ENCODE measurements at places on chromosomes 3 and 15.

GRCh38 chr3:27423463-27423862 lies 54.3 kb upstream of the NEK10 start:
- no peak for DNase-seq

DNA sequence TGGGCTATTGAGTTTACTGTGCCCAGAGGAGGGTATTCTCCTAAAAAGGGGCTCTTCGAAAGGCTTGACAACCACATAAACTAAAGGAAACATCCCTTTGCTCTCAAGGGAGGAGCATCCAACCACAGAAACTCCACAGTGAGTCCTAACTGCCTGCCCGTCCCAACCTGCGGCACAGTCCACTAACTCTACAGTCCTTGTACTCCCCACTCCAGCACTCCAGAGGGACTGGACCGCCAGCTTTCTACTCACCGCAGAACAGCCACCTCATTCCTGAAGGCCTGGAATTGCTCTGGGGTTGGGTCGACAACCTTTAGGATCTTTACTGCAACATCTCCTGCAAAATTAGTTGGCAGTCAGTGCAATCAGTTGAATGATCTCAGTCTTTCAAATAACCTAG lies 34.6 kb downstream of the MKRN2 start:
- DNase-seq, result no peak

- DNase-seq, result no peak
Measured at GRCh38 chr3:167289435-167289834, 90.7 kb downstream of the ZBBX start.

- DNase-seq, result no peak
Measured at GRCh38 chr15:64232400-64232799, 69.6 kb upstream of the PPIB start.

DNA sequence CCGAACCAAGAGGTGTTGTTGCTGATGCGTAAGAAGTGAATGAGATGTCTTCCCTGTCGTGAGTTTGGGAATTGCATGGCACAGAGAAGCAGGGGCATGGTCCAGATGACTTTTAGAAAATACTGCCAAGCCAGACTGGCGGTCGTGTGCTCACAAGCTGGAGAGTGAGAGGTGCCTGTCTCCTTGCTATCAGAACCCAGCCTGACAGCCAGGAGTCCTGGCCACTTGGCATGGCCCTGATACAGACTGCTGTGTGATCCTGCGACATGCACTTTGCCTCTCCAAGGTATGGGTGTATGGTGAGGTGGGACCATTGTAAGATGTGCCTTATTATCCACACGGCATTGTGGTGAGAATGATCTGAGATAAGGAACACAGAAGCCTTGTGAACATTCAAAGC lies 93.0 kb downstream of the SMAD3 start:
- DNase-seq, result no peak

DNA sequence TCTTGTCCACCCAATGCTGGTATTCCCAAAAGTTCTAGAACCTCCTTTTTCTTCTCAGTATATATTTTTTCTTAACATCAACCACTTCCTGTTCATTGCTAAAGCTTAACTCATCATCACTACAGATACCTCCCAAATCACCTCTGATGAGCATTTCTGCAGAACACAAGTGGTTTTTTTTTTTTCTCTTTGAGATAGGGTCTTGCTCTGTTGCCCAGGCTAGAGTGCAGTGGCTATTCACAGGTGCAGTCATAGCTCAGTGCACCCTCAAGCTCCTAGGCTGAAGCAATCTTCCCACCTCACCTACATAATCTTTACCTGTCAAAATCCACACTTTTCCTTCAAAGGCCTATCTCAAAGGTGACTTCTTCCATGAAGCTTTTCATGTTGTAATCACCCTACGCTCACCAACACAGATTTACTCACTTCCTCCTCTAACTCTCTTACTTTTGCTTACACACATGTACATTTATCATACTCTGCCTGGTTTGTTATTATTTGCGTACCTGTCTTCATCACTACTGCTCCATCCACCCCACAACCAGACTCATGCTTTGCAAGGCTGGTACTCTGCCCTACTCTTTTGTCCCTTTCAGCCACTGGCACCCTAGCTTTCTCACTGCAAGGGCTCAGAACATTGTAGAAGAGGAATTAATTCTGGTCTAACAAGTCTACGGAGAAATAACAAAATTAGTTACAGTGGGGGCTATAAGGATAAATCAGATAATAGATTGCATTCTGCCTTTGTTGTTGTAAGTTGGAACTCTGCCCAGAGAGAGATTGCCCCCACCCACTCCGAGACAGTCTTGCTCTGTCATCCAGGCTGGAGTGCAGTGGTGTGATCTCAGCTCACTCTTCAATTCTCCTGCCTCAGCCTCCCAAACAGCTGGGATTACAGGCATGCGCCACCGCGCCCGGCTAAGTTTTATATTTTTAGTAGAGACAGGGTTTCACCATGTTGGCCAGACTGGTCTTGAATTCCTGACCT lies 27.5 kb downstream of the HERC1 start:
- no peak for DNase-seq

GRCh38 chr3:101042996-101043686 lies 49.9 kb upstream of the ABI3BP start:
- DNase-seq, result no peak

GRCh38 chr15:59401824-59402569 lies 29.3 kb upstream of the MYO1E start:
- no peak for DNase-seq

DNA sequence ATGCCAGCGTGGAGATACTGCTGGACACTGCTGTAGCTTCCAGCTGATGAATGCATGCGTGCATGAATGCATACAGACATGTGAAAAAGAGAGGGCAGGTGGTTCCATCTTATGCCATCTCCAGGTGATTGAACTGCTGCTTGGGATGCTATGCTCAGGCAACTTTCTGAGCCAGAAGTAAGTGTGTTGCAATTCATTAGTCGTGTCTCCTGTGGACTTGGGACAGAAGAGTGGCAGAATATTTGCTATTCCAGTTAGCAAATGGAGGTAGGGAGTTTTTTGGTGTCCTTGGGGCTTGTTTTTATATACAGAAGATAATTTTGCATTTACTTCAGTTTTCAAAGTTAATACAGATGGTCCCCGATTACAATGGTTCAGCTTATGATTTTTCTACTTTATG lies 33.3 kb downstream of the ANKDD1A start:
- DNase-seq, result no peak

- DNase-seq, result no peak
Measured at GRCh38 chr15:60379525-60380274, 18.1 kb downstream of the ANXA2 start.

- no peak for DNase-seq
Measured at GRCh38 chr15:48800811-48801455, 9.9 kb downstream of the CEP152 start.

GRCh38 chr3:134644731-134645514 lies 5.9 kb downstream of the KY start:
- DNase-seq, result no peak

DNA sequence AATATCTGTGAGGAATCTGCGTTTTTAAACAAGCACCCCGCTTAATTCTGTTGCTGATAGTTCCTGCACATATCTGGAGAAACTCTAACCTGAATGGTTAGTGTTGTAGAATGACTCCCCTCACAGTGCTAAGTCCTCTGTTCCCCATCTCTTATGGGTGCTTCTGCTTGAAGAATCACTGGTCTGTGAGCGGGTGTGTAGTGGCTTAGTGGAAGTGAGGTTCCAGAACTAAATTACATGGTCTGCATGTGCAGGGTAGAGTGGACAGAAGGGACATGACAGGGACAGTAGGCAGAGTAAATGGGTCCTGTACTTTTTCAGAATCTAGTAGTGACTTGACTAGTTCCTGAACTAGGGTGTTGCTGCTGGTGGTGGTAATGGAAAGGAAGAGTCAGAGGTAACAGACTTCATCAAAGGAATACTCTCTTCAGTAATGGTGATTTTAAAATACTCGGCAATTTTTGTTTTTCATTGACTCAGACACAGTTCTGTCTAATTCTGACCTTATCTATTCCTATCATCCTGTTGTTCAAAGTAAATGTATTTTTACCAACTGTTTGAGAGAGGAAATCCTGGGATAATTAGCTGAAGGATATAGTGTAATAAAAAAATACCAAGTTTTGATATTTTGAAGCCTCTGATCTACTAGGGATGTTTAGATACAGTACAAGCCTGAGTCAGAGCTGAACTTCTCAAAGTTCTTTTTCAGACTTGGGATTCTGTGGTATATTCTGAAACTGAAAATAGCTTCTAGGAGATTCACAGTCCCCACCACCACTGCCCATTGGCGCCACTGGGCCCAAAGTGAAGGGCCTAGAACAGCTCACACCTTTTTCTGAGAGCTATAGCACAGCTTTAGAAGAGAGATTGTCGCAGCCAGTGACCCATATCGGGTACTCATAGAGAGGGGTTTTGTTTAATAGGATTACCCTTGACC lies 55.5 kb downstream of the FNDC3B start:
- DNase-seq, result no peak

DNA sequence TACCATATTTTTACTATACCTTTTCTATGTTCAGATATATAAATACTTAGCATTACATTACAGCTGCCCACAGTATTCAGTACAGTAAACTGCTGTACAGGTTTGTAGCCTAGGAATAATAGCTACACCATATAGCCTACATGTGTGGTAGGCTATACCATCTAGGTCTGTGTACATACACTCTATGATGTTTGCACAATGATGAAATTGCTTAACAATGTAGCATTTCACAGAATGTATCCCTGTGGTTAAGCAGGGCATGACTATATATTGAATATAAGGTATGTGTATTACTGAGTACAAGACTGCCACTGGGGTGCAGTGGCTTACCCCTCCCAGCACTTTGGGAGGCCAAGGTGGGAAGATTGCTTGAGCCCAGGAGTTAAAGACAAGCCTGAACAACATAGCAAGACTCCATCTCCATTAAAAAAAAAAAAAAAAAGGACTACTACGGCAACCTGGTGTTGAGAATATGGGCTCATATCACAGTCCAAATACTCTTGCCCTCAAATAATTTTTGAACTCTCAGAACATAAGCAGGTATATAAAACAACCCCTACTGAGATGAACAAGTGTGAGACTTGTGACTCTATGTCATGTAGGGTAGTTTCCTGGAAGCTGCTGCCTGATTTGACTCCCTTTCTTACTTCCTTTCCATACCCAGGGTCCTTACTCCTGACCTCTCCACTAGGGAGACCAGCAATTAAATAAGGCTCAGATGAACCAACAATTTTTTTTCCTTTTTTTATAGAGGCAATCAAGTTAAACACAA lies 4.8 kb downstream of the PPP1R14D start:
- peak; percentile 4 for DNase-seq

GRCh38 chr15:89201465-89202005 lies 19.8 kb downstream of the RLBP1 start:
- no peak for DNase-seq
